Lower lobe of right lung (tissue), 2 donors: ENCODE measurements at places on chromosomes 4 and X. TPM values are rescaled to one million over a fixed set of nuclear protein-coding genes. Genes with fewer than 3 reads are reported as not detected.

DNA sequence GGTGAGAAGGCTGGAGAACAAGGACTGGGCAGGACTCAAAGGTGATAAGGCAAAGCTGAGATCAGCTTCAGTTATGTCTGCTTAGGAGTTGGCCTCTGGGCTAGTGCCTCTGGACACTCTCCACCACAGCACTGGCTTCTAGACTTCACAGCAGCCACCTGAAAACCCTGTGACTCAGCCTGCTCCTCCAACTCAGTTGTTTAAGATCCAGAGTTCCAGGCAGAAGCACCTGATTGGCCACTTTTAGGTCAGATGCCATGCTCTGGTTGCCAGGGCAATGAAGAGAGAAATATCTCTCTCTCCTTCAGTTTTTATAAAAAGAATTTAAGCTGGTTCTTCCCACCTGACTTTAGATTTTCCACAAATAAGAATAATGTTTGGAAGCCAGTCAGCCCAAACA lies 47.9 kb upstream of the BLTP1 start:
- no peaks in the 10 kb centered on the region for H3K36me3 ChIP-seq
- H3K27ac ChIP-seq, result no peak overlapping the region
- H3K4me1 ChIP-seq, result no peaks in the 10 kb centered on the region

GRCh38 chr4:7398104-7398423 lies 36.7 kb downstream of the PSAPL1 start:
- H3K4me1 ChIP-seq, result peaks cover 11% of the 10 kb centered on the region
- H3K36me3 ChIP-seq, result no peaks in the 10 kb centered on the region

IGFBP7 gene
- total RNA-seq, result 322 TPM

ADH1A gene
- total RNA-seq, result 3.0 TPM

F11 gene
- total RNA-seq, result 20.5 TPM
